Hair follicular keratinocyte (primary cell): ENCODE measurements at places on chromosomes 2 and 18. TPM values are rescaled to one million over a fixed set of nuclear protein-coding genes. Genes with fewer than 3 reads are reported as not detected.

Gene KCNG2
- not detected in 2 replicates for total RNA-seq

Gene CTDSP1
- total RNA-seq: 50.7 and 53.1 TPM in 2 replicates

Gene TBC1D8
- 11.4 and 20.0 TPM in 2 replicates for total RNA-seq

Gene EFR3B
- total RNA-seq: 0.55 and 0.61 TPM in 2 replicates

Gene GPR75
- total RNA-seq: 0.15 and 0.62 TPM in 2 replicates
